ENCODE measurements at places on chromosomes 3 and 15.

- H3K27ac ChIP-seq, result no peak overlapping the region
- DNase-seq, result no peak
- no peak overlapping the region for H3K4me3 ChIP-seq
- peaks cover 84% of the 10 kb centered on the region for H3K4me1 ChIP-seq
Measured at GRCh38 chr3:130854208-130854864, 39.5 kb upstream of the ATP2C1 start.

GRCh38 chr3:9957214-9957613 is 5.0 kb upstream of the PRRT3 start:
- no peak for DNase-seq
- H3K27me3 ChIP-seq, result no peaks in the 10 kb centered on the region
- no peak overlapping the region for H3K4me3 ChIP-seq
- no peak overlapping the region for H3K27ac ChIP-seq
- peaks cover 13% of the 10 kb centered on the region for H3K36me3 ChIP-seq
- peaks cover 13% of the 10 kb centered on the region for H3K4me1 ChIP-seq

DNA sequence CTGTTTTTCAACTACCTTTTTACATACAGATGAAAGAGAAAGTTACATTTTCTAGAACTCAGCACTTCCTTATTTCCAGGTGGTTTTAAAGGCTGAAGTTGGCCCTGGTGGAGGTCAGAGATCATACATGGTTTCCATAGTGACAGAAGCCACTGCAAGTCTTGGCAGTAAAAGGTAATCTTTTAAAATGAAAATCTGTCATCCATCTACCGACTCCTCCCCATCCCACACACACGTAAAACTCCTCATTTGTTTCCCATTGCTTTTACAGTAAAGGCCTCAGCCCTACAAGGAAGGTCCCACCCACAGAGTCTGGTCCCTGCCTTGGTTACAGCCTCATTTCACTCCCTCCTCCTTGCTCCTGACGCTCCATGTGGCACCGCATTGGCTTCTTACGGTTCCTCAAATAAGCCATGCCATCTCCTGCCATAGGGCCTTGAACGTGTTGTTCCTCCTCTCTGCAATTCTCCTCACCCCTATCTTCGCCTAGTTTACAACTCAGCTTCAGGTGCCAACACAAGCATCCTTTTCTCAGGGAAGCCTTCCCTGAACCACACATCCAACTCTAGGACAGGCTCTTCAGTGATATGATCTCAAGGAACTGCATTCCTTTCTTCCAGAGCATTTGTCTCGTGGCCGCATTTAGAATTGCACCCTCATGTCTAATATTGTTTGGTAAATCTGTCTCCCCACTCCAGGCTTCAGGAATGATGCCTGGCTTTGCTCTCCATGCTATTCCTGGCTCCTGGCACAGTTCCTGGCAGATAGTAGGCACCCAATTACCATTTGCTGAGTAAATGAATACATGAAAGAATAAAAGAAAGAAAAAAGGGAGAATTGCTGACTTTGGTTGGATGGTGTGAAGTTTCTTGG is 2.6 kb downstream of the CYP19A1 start:
- no peak overlapping the region for H3K4me3 ChIP-seq
- no peak overlapping the region for H3K27ac ChIP-seq
- H3K4me1 ChIP-seq, result no peaks in the 10 kb centered on the region
- no peak for DNase-seq

DNA sequence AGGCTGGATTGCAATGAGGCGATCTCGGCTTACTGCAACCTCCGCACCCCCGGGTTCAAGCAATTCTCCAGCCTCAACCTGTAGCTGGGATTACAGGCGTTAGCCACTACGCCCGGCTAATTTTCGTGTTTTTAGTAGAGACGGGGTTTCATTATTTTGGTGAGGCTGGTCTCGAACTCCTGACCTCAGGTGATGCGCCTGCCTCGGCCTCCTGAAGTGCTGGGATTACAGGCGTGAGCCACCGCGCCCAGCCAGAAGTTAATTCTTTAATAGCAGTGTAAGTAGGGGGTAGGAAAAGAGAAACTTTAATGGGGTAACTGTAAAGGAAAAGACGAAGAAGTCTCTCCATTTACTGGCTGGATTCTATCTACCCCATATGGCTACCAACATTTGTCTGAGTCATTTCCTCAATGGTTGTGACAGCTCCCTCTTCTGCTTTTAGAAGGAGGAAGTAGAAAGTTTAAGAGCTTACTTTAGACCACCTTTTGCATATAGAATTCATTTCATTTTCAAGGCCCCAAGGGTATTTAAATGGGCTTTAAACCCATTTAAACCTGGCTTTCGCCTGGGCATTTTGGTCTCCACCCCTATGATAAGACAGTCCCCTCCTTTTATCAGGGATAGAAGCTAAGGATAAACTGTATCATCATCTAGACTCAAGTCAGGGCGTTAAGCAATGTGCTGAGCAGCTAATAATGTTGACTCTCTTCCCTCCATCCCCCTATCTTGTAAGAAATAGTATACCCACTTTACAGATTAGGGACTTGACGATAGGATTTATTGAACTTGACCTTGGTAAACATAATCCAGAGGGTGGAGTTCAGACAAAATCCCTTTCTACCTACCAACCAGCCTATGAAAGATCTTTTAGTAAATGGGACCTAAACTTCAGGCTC is 1.1 kb upstream of the CDV3 start:
- DNase-seq, result peak; percentile 1
- H3K27me3 ChIP-seq, result no peaks in the 10 kb centered on the region
- H3K27ac ChIP-seq, result peak overlapping the region; percentile 33
- peaks cover 62% of the 10 kb centered on the region for H3K36me3 ChIP-seq
- peaks cover 71% of the 10 kb centered on the region for H3K4me1 ChIP-seq
- H3K4me3 ChIP-seq, result peak overlapping the region; percentile 95

GRCh38 chr3:61562042-61562720 is 810 bp downstream of the PTPRG start:
- DNase-seq, result no peak
- H3K27me3 ChIP-seq, result peaks cover 61% of the 10 kb centered on the region
- peaks cover 20% of the 10 kb centered on the region for H3K36me3 ChIP-seq
- H3K27ac ChIP-seq, result no peak overlapping the region

- H3K27ac ChIP-seq, result no peak overlapping the region
- H3K27me3 ChIP-seq, result no peaks in the 10 kb centered on the region
- no peaks in the 10 kb centered on the region for H3K36me3 ChIP-seq
- DNase-seq, result no peak
- H3K4me3 ChIP-seq, result no peak overlapping the region
Measured at GRCh38 chr3:176583956-176584355, 613.3 kb downstream of the TBL1XR1 start.

- H3K27ac ChIP-seq, result no peak overlapping the region
- no peak for DNase-seq
Measured at GRCh38 chr3:39361252-39361927, 21.8 kb upstream of the SLC25A38 start.
